ENCODE measurements at places on chromosomes 3 and 15. TPM values are rescaled to one million over a fixed set of nuclear protein-coding genes. Genes with fewer than 3 reads are reported as not detected.

MEX3B gene
- 14.3 TPM for total RNA-seq

FBXL22 gene
- 0.26 TPM for total RNA-seq

SETMAR gene
- total RNA-seq: 8.2 TPM

CD86 gene
- not detected for total RNA-seq

CACNA2D2 gene
- 5.9 TPM for total RNA-seq
